ENCODE measurements at places on chromosomes 12 and 14.

DNA sequence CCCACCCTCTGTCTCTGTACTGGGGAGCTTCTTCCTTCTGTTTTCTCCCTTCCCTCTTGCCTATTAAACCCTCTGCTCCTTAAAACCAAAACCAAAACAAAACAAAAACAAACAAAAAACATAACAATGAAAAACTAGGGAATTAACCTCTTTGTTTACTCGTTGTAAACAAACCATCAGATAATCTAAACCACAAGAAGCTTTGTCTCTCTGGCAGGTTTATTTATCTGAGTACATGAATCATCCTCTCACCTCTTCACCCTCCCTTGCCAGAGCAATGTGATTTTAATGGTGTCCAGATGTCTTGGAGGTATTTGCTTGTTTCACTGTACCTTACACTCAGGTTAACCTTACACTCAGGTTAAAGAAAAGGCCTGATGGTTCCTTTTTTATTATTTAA, 66.1 kb downstream of the DYRK2 start:
- no peak for DNase-seq

DNA sequence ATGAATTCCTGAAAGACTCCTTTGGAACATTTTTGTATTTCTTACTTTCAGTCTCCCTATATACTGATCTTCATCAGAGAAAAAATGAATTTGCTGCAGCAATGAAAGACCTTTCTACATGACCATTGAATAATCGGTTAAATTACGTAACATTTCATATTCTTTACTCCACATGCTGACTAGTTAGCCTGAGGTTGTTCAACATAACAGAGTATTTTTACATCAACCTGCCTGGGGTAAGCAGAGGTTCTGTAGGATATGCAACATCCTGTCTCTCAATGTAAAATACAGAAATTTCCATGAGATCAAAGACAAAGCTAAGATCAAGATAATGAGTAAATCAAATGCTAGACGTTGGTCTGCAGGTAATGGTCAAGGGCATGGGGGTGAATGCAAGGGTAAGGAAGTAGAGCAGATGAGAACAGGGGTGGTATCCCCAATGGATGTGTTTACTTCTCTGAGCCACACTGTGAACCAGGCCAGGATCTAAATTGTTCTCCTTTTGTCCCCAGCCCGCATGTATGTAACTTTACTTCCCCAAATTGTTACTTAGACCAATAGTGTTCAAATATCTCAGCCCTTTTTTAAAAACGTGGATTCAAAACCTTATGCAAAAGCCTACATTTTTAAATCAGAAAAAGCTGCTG, 45.4 kb downstream of the DUSP6 start:
- no peak for DNase-seq

DNA sequence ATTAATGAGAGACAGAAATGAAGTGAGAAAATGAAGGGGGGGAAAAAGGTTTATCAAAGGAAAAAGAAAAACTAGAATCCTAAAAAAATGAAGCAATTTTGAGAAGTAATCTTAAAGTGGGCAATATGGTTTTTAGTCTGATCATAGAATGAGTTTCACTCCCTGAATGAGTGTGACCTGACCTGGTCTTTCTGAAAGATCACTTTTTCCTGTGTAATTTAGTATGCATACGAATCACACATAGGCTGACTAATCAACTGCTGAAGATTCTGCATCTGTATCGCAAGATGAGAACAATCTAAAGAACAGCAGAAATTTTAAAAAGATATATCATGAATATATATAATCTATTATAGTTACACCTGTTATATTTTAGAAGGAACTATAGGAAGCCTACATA, 11.3 kb downstream of the GNPTAB start:
- DNase-seq: no peak

DNA sequence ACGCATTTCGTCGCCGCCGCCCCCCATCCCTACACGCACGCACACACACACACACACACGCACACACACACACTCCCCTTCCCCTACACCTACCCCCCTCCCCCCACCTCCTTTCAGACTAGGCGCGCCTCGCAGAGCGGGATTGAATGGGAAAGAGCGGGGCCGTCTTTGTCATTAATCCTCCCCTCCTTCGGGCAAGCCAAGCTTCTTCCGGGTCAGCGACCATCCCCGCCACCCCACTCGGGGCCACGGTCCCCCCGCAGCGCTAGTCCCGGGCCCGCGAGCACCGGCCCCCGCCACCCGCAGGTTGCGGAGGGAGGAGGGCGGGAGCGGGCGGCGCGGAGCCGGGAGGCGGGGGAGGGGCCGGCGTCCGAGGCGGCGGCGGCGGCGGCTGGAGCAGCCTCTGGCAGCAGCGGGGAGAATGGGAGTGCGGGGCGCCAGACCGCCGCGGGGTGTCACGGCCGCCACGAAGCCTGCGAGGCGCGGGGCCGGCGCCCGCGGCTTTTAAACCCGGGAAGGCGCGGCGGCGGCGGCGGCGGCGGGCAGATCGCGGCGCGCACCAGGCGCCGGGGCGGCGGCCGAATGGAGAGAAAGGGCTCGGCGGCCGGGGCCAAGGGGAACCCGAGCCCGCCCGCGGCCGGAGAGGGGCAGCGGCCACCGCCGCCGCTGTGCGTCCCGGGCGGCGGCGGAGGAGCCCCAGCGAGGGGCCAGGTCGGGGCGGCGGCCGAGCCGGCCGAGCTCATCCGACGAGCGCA, at the start of gene TTC9:
TTC9 (plus strand) TSS at position 369 of the 755 bp plus-strand sequence; CDS start at position 583, 214 bp downstream.
- DNase-seq: no peak

DNA sequence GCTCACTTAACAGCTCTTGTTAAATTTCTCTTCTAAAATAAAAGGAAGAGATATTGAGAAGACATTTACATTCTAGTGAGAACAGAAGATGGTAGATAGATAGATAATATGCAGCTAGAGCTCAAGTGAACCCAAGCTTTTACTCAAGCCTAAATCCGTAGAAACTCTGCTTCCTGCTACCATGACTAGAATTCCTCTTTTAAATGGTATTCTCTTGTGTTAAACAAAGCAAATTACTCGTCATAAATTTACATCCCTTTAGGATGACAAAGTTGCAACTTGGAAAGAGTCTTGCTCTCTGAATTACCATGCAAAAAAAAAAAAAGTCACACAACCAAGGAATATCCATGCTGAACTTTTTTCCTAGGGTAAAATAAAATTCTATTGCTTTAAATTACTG, 160.7 kb upstream of the LRFN5 start:
- DNase-seq: no peak

DNA sequence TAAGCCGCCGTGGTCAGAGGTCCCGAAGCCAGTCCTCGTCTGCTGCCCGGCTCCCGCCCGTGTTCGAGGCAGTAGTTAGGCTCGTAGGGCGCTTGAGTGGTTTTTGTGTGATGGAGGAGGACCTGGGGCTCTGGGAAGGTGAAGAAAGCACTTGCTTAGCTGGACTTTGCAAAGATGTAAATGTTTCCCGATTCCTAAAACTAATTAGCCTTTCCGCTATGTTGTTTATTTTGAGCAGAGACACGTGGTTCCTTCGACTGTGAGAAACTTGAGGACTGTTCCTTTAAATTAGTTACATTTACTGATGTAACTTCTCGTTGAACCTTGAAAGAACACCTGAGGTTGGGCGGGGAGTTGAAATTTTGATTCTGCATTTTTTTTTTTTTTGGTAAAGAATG, 33.9 kb downstream of the MIA2 start:
- no peak for DNase-seq

GRCh38 chr12:105510526-105510925, 180.0 kb downstream of the C12orf75 start:
- no peak for DNase-seq

- no peak for DNase-seq
Measured at GRCh38 chr12:32211066-32211899, 104.6 kb downstream of the BICD1 start.

- no peak for DNase-seq
Measured at GRCh38 chr12:31298922-31299321, 27.0 kb downstream of the SINHCAF start.

GRCh38 chr12:66279123-66279712, 23.1 kb upstream of the HELB start:
- peak; percentile 29 for DNase-seq

GRCh38 chr12:92110083-92110640, 35.5 kb downstream of the BTG1 start:
- no peak for DNase-seq

DNA sequence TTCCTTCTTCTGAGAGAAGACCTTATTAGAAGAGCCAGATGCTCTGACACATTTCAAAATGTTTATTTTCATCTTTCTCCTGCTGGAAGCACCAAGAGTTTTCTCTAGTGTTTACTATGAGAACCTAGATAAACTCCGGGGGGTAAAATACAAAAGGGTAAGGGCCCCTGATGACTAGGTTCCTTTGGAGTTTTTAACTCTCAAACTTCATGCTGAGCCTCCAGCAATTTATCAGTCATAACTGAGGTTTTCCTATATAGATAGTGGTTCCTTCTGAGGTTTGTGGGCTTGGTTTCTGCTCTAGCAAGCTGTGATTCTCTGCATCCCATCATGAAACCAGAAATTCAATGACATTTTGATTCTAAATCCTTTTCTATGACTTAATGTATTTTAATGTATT, 210.9 kb downstream of the LRFN5 start:
- DNase-seq: no peak

GRCh38 chr12:124036657-124037109, 63.7 kb downstream of the ZNF664 start:
- peak; percentile 35 for DNase-seq

DNA sequence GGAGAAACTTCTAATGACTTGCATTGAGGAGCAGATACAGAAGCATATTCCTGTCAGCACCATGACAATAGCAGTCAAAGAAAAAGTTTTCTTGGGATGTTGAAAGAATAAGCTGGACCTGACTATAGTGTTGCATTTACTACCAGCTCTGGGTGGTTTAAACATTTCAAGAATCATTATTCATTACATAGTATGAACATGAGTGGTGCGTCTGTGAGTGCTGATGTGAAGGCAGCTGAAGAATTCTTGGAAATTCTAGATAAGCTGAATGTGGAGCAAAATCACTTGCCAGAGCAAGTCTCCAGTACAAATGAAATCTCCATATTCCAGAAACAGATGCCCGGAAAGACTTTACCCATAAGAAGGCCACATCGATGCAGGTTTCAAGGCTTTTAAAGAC, 45.0 kb upstream of the STAB2 start:
- no peak for DNase-seq

- DNase-seq: no peak
Measured at GRCh38 chr14:26841920-26842741, 244.3 kb upstream of the NOVA1 start.

- DNase-seq: no peak
Measured at GRCh38 chr12:6843118-6843902, 2.6 kb downstream of the GNB3 start.

GRCh38 chr12:67852701-67853100, 136.5 kb upstream of the IFNG-AS1 start:
- DNase-seq: no peak

- no peak for DNase-seq
Measured at GRCh38 chr12:13066014-13066413, 21.8 kb downstream of the FAM234B start.

- no peak for DNase-seq
Measured at GRCh38 chr14:93742761-93743160, 45.5 kb downstream of the PRIMA1 start.
